ENCODE measurements at places on chromosomes 11 and 22. TPM values are rescaled to one million over a fixed set of nuclear protein-coding genes. Genes with fewer than 3 reads are reported as not detected.

The TUB gene
- total RNA-seq: 1.3 TPM

The GAL3ST3 gene
- total RNA-seq: 0.28 TPM

The DEFB131B gene
- total RNA-seq: not detected

The DRICH1 gene
- total RNA-seq: not detected

The OR4D5 gene
- total RNA-seq: not detected

The EFEMP2 gene
- 12.8 TPM for total RNA-seq

The PTPRCAP gene
- not detected for total RNA-seq

The OR6T1 gene
- not detected for total RNA-seq

The TNNI2 gene
- total RNA-seq: 0.63 TPM

All from airway epithelial cell (primary cell).